Placental epithelial cell (primary cell): ENCODE measurements at places on chromosomes 4 and X. TPM values are rescaled to one million over a fixed set of nuclear protein-coding genes. Genes with fewer than 3 reads are reported as not detected.

Gene MFAP3L
- 13.7 and 159 TPM in 2 replicates for total RNA-seq

Gene MAGEA1
- total RNA-seq, result not detected in 2 replicates

Gene GRPR
- not detected in 2 replicates for total RNA-seq

Gene HAND2
- total RNA-seq, result 9.9 and 19.6 TPM in 2 replicates

Gene GSX2
- not detected in 2 replicates for total RNA-seq

Gene MAGEB2
- not detected in 2 replicates for total RNA-seq

Gene MAGED4B
- total RNA-seq, result 47.8 and 70.3 TPM in 2 replicates

Gene BTK
- total RNA-seq, result not detected in 2 replicates

Gene SGMS2
- total RNA-seq, result 142 and 419 TPM in 2 replicates

Gene UPF3B
- total RNA-seq, result 0.43 and 3.1 TPM in 2 replicates

Gene SYP
- under 0.01 TPM in 1 of 2 replicates, not detected in the other for total RNA-seq

Gene CC2D2A
- total RNA-seq, result 18.2 and 19.6 TPM in 2 replicates

Gene MXRA5
- total RNA-seq, result 4.6 and 58.1 TPM in 2 replicates

Gene NWD2
- total RNA-seq, result under 0.01 TPM in 2 replicates

Gene CDS1
- total RNA-seq, result 11.8 and 22.9 TPM in 2 replicates

Gene TRIM2
- total RNA-seq, result 36.7 and 44.8 TPM in 2 replicates

Gene TLR7
- total RNA-seq, result under 0.01 TPM in 1 of 2 replicates, not detected in the other

Gene PDHA1
- 61.5 and 64.4 TPM in 2 replicates for total RNA-seq
